ENCODE measurements at places on chromosomes 12 and 14.

GRCh38 chr12:32589165-32589865 lies 89.8 kb upstream of the DNM1L start:
- DNase-seq, result no peak

DNA sequence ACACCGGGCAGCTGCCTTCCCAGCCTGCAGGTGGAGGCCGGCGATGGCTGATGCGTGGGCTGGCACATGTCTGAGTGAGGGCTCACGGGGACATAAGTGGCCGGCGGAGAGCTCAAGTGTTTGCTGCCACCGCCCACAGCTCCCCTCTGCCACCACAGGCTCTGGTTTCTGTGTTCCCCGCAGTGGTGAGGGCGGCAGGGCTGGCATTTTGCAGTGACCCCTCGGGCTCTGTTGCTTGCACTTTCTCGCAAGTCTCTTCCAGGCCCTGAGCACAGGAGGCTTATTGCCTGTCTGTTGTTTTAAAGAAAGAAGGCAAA lies 271.0 kb upstream of the RTL1 start:
- DNase-seq, result no peak

DNA sequence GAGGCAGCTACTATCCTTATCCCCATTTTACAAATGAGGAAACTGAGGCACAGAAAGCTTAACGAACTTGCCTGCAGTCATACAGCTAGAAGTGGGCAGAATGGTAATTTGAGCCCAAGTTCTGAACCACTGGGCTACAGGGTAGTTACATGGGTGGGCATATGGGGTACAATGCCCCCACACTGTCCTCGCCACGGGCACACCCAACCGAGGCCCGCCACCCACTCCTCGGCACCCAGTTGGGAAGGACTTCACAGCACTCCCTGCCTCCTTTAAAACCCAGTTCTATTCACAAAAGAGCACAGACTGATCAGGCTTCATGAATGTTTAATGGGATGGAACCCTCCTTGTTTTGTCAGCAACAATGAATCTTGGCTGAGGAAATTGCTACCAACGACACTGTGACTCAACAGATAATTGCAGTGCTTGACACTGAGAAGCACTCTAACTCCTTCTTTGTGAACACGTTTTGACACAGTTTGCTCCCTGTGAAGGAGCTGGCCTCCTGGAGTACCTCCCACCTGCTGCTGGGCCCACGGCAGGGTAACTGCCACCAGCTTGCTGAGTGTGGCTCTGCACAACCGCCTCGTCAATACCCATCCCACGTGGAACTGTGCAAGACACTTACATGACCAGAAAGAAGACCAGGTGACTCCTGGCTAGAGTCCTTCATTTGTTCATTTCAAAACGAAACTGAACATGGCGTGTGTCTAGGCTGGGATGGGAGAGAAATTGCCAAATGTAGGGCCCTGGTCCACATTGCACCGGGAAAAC lies 63.5 kb downstream of the CLMN start:
- peak; percentile 38 for DNase-seq

DNA sequence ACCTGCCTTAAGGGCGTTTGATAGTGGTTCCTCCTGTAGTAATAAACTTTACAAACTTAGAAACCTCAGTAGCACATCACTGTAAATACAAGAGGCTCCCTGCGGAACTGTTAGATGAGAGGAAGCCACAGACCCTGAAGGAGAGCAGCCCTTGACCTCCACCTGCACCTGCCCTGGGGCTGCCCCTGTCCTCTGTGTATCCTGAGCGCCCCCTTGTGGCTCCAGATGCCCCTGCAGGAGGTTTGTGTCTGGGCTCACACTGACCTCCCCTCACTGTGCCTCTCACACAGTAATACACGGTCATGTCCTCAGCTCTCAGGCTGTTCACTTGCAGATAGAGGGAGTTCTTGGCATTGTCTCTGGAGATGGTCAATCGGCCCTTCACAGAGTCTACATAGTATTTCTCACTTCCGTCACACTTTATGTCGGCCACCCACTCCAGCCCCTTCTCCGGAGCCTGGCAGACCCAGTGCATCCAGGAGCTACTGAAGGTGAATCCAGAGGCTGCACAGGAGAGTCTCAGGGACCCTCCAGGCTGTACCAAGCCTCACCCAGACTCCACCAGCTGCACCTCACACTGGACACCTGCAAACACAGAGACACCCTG lies 1059.8 kb downstream of the TMEM121 start:
- peak; percentile 25 for DNase-seq

GRCh38 chr14:51817326-51817725 lies 43.1 kb upstream of the GNG2 start:
- no peak for DNase-seq

- DNase-seq, result peak; percentile 11
These were observed 183.7 kb downstream of the DACT1 start for GRCh38 chr14:58821421-58821820.

DNA sequence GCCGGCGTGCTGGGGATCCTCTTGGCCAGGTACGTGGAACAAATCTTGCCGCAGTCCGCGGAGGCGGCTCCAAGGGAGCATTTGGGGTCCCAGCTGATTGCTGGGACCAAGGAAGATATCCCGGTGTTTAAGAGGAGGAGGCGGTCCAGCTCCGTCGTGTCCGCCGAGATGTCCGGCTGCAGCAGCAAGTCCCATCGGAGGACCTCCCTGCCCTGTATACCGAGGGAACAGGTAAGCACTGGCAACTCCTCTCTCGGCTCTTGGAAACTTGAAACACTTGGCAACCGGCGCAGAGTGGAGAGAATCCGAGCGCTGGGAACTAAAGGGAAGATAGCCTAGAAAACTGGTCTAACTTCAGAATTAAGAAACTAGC lies 1.7 kb downstream of the PDE3A start:
- DNase-seq, result no peak

Data from ACHN (cell line).